Non-pigmented ciliary epithelial cell (primary cell): ENCODE measurements at places on chromosomes 7 and 10.

DNA sequence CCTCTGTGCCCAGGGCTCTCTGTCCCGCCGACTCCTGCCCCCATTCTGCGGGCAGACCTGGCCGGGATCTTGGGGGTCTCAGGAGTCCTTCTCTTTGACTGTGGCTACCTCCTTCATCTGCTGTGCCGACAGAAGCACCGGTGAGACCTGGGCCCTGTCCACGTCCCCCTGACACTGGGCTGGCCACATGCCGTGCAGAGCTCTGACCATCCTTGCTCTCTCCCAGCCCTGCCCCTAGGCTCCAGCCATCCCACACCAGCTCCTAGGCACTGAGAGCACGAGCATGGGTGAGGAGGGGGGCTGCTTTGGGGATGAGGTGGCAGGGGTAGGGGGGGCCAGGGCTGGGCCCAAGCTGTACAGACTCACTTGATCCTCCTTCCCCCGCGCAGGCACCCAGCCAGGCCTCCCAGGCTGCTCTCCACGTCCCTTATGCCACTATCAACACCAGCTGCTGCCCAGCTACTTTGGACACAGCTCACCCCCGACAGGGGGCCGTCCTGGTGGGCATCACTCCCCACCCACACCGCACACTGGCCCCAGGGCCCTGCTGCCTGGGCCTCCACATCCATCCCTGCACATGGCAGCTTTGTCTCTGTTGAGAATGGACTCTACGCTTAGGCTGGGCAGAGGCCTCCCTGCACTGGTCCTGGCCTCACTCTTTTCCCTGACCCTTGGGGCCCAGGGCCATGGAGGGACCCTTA, 4.8 kb upstream of the PILRB start:
- DNase-seq: no peak

DNA sequence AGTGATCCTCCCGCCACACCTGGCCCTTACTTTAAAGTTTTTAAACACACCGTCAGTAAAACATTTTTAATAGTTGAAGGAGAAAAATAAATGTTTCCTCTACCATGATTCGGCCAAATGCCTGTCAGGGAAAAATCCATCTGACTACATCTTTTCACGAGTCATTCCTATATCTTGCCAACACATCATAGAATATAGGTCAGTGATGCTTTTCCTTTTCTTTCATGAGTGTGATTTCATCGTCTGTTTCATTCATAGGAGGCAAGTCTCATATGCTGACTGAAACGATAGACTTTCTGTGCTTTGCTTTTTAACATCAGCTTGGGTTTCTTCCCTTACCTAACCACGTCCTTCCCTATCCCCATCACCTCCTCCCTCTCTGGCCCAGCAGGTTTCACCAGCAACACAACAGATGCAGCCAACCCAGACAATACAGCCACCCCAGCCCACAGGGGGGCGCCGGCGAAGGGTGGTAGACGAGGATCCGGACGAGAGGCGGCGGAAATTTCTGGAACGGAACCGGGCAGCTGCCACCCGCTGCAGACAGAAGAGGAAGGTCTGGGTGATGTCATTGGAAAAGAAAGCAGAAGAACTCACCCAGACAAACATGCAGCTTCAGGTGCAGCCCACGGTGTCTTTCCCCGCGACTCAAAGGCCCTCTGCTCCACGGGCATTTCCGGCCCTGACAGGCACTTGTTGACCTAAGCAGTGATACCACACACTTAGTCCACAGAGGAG, 149.2 kb downstream of the TRIL start:
- DNase-seq: no peak

DNA sequence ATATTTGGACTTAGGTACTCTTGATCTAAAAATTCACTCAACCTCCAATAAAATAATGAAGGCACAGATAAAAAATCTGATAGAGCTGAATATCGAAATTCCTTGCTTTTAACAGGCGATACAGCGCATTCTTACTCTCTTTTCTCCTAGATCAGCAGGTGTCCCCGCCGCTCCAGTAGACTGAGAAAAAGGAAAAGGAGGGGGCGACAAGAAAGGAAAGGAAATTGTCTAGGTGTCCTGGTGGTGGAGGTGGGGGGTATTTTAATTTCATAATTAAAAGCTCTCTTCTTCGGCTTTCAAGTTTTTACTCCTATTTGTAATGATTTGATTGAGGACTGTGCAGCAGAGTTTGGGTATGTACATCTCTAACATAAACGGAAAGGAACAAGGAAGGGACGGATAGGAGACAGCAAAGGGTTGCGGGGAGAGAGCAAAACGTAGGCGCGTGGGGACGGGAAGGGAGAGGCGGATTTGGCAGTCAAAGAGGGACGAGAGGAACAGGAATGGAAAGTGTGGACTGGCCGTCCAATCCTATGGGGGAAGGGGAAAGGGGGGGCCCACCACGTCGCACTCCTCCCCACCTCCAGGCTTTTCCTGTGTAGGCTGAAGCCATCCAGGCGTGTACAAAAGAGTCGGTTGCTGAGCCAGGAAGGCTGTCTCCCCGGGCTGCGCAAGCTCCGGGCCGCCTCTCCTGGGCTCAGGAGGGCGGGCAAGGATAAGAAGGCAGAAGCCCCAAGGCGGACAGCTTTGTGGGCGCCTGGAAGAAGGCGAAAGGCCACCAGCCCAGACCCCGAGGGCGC, 875 bp upstream of the HECTD2 start:
- DNase-seq: peak; percentile 65

- DNase-seq: no peak
Observed at GRCh38 chr7:44978511-44979366, at the start of gene MYO1G. Gene MYO1G (minus strand): TSS chr7:44979015. CDS start chr7:44978961, 54 bp downstream.

DNA sequence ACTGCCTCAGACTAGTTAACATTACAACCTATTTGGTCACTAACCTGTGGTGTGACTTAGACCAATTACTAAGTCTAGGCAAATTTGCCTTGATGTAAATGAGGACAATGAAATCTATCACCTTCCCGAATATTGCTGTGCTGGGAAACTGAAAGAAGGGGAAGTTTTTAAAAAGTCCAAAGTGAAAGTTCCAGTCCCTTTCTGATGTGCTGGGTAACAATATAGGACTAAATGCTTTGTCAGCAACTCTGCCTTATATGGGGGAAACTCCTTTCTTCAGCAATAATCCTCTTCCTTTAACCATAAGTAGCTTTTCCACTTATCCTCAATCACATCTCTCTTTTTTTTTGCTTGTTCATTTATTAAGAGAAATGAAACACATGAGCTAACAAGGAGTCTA, 3.9 kb downstream of the PIK3AP1 start:
- DNase-seq: no peak

GRCh38 chr7:127979113-127979727, 52.0 kb downstream of the LRRC4 start:
- DNase-seq: no peak

DNA sequence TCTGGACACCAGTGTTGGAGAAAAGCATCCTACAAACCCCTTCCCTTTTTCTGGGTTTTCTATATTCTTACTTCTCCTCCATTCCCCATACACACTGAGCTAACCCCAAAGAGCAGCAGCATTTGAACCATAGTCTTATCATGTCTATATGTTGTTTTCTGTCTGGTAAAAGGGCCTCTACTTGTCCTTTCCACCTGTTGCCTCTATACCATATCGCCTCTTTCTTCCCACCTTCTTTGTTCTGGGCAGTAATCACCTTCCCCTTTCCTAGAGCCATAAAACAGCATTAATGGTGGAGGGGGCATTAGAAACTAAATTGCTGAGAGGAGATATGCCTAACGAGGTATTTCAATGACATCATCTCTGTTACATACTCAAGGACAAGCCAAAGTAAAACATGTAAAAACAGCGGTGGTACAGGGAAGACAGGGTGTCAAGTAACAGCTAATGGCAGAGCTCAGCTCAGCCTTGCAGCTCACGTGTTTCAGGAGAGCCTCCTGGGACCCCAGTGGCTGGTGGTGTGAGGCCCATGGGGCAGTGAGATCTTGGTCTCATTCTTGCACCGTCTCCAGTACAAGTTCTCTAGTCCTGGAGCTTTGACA, 20.6 kb downstream of the NPY start:
- no peak for DNase-seq

DNA sequence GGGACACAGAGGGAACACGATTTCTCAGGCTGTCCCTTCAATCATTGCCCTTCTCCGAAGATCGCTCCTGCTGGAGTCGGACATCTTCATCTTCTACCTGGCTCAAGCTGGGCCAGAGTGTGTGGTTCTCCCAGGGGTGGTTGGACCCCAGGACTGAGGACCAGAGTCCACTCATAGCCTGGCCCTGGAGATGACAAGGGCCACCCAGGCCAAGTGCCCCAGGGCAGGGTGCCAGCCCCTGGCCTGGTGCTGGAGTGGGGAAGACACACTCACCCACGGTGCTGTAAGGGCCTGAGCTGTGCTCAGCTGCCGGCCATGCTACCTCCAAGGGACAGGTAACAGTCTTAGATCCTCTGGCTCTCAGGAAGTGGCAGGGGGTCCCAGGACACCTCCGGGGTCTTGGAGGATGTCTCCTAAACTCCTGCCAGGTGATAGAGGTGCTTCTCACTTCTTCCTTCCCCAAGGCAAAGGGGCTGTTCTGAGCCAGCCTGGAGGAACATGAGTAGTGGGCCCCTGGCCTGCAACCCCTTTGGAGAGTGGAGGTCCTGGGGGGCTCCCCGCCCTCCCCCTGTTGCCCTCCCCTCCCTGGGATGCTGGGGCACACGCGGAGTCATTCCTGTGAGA, 23.3 kb downstream of the TBATA start:
- no peak for DNase-seq
